Activated CD4-positive, alpha-beta memory T cell treated with anti-CD3 and anti-CD28 coated beads, Interleukin-2, amount 10 ng/mL, durations not matched to agents 7 days and 5 days (primary cell): ENCODE measurements at places on chromosomes 1 and 21.

- no peak overlapping the region for H3K27ac ChIP-seq
- no peaks in the 10 kb centered on the region for H3K36me3 ChIP-seq
- H3K4me1 ChIP-seq, result peaks cover 12% of the 10 kb centered on the region
- no peak overlapping the region for H3K4me3 ChIP-seq
Measured at GRCh38 chr1:180916012-180916770, 3.5 kb downstream of the KIAA1614 start.

DNA sequence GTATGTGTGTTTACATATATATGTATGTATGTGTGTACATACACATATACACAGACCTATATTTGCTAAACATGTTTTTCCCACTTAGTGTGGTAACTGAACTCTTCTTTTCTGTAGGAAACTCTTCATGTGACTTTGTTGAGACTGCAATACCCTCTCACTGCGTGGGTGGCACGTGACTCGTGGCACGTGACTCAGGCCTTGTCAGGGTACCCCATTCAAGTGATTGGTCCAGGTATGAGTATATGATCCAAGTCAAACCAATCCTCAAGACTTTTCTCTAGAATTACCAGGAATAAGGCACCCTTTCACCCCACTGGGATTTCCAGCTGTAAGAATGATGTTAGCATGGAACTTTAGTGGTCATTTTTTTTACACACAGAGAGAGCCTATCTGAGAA is 149.2 kb upstream of the KCNK2 start:
- H3K27me3 ChIP-seq, result no peaks in the 10 kb centered on the region
- DNase-seq, result no peak
- H3K36me3 ChIP-seq, result no peaks in the 10 kb centered on the region
- H3K4me1 ChIP-seq, result no peaks in the 10 kb centered on the region
- no peak overlapping the region for H3K27ac ChIP-seq
- H3K4me3 ChIP-seq, result no peak overlapping the region

DNA sequence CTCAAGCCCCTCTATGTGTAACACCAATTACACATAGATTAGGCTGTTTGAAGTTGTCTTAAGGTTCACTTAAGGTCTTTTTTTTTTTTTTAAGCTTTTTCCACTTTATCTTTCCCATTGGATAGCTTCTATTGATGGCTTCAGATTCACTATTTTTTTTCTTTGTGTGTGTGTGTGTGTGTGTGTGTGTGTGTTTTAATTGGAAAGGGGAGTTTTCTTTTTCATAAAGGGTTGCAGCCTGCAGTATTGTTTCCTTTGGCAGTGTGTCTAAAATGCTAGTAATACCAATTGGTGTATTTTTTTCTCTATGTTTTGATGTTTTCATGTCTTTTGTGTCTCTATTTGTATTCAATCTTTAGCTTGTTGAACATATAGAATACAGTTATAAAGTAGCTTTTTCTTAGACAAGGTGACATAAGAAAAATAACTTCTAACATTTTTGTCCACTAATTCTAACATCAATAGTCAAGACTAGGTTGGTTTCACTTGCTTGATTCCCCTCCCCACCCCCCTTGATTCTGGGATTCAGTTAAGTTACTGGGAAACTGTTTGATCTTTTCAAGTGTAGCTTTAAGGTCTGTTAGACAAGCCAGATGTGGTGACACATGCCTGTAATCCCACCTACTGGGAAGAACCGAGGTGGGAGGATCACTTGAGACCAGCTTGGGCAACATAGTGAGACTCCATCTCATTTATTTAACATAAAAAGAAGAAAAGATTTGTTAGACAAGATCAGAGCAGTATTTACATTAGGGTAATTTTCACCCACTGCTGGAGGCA is 21.4 kb downstream of the PRRC2C start:
- no peak for DNase-seq
- H3K36me3 ChIP-seq, result peaks cover 35% of the 10 kb centered on the region
- H3K27me3 ChIP-seq, result no peaks in the 10 kb centered on the region
- H3K27ac ChIP-seq, result peak overlapping the region; percentile 11
- no peak overlapping the region for H3K4me3 ChIP-seq

GRCh38 chr1:6498576-6499111 is 7.2 kb upstream of the PLEKHG5 start:
- no peak overlapping the region for H3K27ac ChIP-seq
- no peak overlapping the region for H3K4me3 ChIP-seq
- H3K27me3 ChIP-seq, result peaks cover 22% of the 10 kb centered on the region
- no peak for DNase-seq
- peaks cover 9% of the 10 kb centered on the region for H3K4me1 ChIP-seq

DNA sequence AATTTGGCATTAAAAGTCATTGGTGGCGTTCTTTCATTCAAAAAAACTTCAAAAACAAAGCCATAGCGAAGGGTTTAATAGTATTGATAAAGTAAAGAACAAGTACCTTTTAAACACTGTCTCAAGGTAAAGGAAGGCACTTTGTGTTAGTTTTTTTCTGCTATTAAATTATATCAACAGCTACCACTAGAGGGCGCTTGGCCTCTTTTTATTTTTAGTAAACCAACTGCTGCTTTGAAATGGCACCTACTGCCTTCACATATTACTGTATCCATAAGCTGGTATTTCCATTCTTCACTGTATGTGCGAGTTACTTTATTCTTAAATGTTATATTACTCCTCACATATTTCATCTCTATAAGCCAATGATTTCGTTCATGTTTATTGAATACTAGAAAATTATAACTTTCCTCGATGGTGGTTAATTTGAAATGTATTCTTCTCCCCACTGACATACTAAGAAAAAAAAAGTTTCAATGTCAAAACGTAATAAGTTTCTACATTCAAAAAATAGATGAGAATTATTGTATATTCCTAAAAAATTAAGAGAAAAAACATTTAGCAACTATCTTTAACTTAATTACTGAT is 125.7 kb upstream of the CXADR start:
- DNase-seq, result peak; percentile 35
- H3K27me3 ChIP-seq, result no peaks in the 10 kb centered on the region
- no peaks in the 10 kb centered on the region for H3K4me1 ChIP-seq

DNA sequence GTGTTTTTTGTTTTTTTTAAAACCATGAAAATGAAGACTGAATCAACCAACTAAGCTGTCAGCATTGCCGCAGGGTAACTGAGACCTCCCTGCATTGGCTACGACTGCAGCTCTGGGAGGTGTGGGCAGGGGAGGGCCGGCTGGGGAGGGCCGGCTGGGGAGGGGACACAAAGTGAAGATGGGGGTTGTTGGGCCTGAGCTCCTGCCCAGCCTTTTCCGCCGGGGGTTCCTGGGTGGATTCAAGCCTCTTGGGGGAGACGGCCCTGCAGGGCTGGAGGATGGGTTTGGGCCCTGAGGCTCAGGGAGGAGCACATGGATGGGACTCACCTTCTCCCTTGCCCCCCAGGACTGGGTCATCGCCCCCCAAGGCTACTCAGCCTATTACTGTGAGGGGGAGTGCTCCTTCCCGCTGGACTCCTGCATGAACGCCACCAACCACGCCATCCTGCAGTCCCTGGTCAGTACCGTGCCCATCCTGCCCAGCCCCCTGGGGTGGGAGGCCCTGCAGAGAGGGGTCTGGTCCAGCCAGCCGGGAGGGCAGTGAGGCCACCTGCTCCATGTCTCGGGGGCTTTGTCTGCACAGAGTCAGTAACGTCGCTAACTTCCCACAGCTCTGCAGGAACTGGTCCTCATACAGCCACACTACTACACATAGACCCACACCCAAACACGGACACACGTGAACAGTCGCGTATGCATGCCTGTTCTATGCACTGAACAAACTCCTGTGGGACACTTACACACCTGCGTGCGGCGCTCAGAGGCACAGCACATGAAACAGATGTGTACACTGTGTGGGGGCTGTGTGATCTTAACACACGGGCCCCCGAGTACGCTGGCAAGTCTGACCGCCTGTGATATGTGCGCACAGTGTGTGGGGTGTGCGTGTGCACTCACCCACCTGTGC is 31.5 kb downstream of the BMP8A start:
- peaks cover 2% of the 10 kb centered on the region for H3K36me3 ChIP-seq
- H3K27me3 ChIP-seq, result no peaks in the 10 kb centered on the region
- H3K4me1 ChIP-seq, result peaks cover 21% of the 10 kb centered on the region
- no peak for DNase-seq

DNA sequence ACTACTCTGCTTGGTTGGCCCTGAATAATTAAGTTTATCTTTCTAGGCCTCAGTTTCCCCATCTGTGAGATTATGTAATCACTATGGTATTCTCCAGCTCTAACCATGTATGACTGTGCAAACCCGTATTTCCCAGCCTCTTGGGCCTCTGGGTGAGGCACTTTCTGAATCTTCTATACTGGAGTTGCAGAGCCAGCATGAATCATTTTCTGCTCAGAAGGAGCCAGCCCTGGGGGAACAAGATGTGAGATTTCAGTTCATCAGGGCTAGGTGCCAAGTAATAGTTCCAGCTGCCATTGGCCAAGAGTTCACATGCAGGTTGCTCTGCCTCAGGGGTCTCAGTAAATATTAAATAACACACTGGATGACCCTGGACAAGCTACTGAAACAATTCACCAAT is 47.7 kb upstream of the USP24 start:
- no peak overlapping the region for H3K27ac ChIP-seq
- peaks cover 9% of the 10 kb centered on the region for H3K4me1 ChIP-seq
- peaks cover 18% of the 10 kb centered on the region for H3K27me3 ChIP-seq
- DNase-seq, result no peak
- H3K4me3 ChIP-seq, result no peak overlapping the region

DNA sequence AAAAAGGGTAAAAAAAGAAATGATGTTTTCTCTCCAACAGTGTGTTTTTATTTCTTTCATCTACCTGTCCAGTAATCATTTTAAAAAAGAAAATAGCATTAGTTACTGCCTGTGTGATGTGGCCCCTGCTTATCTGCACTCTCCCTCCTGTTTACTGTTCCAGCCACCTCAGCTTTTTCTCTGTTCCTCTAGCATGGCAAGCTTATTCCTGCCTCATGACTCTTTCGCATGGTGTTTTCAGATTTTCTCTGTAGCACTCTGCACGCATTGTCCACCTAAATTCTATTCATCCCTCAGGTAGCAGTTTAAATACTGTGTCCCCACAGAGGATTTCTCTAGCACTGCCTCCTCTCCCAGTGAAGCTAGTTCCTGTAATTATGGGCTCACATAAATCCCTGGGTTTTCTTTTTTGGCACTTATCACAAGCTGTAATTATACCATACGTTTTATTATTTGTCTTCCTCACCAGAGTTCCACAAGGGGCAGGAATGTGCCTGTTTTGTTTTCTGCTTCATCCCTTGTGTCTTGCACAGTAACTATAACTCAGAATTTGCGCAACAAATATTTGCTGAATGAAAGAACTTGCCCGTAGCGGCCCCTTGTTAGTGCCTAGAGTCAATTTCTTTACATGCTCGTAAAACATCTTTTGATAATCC is 51.4 kb upstream of the LRIG2 start:
- H3K36me3 ChIP-seq, result peaks cover 4% of the 10 kb centered on the region
- no peak overlapping the region for H3K4me3 ChIP-seq
- no peaks in the 10 kb centered on the region for H3K4me1 ChIP-seq
- no peak overlapping the region for H3K27ac ChIP-seq
